Breast epithelium (tissue), 4 donors: ENCODE measurements at places on chromosomes 5 and 9.

DNA sequence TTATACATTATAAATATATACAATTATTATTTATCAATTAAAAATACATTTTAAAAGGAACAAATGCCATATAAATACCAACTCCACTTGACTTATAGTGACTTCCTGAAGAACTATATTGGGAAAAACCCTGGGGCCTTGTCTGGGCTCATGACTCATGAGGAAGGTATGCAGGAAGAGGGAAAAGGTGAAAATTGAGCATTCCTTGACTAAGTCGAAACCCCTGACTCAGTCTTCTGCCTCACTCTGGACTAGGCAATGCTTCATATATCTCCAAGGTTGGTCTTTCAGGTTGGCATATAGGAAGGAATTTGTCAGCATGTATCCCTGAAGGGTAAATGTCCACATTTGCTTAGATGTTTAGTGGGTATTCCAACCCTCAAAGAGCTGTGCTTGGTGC lies 78.5 kb downstream of the SH3TC2 start:
- DNase-seq = no peak

- DNase-seq = no peak
Measured at GRCh38 chr9:99594056-99594780, 227.5 kb upstream of the NR4A3 start.

GRCh38 chr5:16943846-16944678 lies 8.0 kb upstream of the MYO10 start:
- DNase-seq = no peak

DNA sequence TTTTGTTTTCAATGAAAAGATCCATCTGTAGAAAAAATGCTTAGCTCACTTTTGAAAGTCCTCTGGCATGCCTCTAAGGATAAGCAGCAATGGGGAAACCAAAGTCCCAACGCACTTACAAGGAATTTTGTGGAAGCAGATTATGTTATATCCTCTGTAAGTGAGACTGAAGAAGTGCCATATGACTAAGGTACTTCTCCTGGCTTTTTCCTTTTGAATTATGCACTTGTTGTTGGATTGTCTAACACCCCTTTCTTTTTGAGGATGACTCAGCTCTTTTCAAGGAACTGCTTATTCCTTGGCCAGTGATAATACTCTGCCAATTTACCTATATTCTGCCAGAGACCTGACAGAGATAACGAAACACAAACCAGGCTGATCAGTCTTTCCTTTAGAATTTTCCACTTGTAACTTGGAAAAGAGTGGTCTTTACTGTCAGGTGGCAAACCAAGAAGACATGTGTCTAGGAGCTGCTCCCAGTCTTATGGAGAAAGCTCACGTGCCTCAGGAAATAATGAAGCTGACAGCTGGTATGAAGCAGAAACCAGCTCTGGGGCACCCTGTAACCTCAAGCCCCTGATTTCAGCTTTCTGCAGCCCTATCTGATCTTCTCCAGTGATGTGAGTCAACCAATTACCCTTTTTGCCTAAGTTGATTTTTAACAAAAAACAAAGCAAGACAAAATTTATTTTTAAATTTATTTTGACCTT lies 290.8 kb upstream of the FBXL7 start:
- DNase-seq = no peak
